ENCODE measurements at places on chromosomes 4 and X.

DNA sequence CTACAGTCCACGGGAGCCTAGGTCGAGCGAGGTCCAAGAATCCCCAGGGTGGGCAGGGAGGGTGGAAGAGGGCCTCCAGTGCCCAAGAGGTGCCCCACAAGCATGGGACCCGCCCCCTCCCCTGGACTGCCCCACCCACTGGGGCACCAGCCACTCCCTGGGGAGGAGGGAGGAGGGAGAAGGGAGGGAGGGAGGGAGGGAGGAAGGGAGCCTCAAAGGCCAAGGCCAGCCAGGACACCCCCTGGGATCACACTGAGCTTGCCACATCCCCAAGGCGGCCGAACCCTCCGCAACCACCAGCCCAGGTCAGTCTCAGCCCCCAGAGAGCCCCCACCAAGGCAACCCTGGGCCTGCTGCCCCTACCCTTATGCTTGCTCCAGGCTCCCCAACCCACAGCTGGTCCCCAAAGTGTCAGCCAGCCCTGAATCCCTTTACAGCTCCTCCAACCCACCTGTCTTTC lies at the start of gene GATA1:
Gene GATA1, plus strand, starts transcription at position 250 of the 460 bp plus-strand sequence. CDS start 4,520 bp downstream, outside the sequence.
- no peak for DNase-seq

DNA sequence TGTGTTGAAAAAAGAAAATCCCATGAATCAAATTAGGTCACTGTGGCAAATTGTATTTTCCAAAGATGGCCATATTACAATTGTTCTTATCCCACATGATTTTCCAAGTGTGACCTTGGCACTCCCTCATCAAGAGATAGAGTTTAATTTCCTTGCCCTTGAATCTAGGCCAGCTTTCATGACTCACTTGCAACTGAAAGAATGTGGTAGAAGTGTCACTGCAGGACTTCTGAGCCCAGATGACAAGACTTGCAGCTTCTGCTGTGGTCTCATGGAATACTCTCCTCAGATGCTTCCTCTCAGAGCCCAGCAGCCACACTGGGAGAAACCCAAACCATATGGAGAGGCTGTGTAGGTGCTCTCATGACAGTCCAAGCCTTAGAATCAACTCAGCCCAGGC lies 139.0 kb downstream of the ADAMTS3 start:
- DNase-seq, result no peak

GRCh38 chr4:184315675-184316359 lies 98.1 kb upstream of the ENPP6 start:
- no peak for DNase-seq

- no peak for DNase-seq
These were observed 936 bp downstream of the TMEM144 start for GRCh38 chr4:158211222-158211621.

- no peak for DNase-seq
These were observed 38.7 kb downstream of the SPATA4 start for GRCh38 chr4:176156656-176157055.
